ENCODE measurements at places on chromosomes 12 and 14.

GRCh38 chr14:57380935-57381334, 9.5 kb upstream of the NAA30 start:
- DNase-seq: no peak

DNA sequence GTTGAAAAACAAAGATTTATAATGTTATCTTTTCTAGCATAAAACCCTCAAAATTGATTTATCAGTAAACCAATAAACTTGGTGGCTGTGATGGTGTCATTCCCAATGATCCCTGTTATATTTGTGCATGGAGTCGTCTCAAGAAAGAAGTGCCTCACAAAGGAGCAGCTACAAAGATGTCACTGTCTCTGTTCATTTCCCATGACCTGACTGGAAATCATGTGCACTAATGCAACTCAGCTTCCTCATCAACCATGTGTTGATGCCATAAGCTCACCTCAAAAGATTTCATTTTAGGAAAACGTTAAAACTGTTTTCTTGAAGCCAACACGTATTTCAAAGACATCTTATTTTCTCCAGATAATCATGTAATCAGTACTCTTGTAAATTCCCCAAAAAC, 28.8 kb downstream of the CLEC1A start:
- no peak for DNase-seq

GRCh38 chr14:100526632-100527031, 60.6 kb downstream of the BEGAIN start:
- DNase-seq: no peak

DNA sequence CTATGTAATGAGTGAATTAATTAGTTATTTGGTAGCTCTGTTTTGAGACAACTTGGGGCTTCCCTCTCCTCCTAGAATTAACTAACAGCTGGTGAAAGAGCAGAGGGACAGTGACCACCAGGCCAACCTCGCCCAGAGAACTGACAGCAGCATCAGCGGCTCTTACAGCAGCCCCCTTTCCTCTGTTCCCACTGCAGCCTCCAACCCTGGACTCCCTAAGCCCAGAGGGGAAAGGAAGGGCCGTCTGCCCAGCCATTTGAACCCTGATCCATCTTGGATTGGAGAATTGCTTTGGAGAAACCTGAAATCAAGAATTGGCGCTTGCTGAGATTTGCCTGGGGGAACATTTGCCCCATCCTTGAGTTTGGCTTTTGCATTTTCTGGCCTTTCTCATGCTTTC, 45.5 kb downstream of the B4GALNT3 start:
- DNase-seq: no peak

- no peak for DNase-seq
Measured at GRCh38 chr12:1880876-1881275, 37.6 kb downstream of the CACNA2D4 start.

DNA sequence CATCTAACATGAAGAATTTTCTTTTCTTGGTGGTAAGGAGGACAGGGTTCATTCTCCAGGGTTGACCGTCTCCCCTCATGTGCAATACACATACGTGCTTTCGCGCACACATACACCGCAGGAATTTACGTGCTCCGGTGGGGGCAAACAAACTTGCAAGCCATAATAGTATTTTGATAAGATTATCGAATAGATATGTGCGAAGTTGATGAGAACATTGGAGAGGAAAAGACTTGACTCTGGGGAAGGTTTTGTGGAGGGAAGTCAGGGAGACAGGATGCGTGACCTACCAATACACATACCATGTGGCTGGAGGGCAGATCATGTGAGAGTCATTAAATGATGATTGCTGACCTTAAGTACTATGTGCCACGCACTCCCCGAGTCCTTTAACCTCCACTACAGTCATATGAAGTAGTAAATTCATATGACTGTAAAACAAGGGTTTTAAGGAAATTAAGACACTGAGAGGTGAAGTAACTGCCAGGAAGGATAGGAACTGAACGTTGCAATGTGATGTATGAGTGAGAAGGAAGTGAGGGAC, 921 bp downstream of the RAD51B start:
- DNase-seq: no peak

DNA sequence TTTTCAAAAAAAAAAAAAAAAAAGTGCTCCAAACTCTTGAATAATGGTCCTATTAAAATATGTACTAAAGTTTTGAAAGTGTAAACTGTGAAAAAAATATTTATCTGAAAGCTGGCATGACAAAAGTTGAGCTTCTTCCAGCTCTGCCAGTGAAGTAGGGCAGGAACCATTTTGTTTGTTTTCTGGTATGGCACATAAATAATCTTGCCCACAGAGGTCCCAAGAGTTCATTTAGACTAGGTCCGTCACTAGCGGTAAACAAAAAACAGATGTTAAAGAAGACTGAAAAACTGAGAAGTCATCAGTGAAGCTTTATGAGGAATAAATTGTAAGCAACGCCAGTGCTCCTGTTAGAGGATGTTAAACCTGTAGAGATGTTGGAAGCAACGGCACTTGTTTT, 7.0 kb downstream of the ERP27 start:
- DNase-seq: no peak

GRCh38 chr12:7061138-7061537, 620 bp downstream of the C1S start:
- no peak for DNase-seq

DNA sequence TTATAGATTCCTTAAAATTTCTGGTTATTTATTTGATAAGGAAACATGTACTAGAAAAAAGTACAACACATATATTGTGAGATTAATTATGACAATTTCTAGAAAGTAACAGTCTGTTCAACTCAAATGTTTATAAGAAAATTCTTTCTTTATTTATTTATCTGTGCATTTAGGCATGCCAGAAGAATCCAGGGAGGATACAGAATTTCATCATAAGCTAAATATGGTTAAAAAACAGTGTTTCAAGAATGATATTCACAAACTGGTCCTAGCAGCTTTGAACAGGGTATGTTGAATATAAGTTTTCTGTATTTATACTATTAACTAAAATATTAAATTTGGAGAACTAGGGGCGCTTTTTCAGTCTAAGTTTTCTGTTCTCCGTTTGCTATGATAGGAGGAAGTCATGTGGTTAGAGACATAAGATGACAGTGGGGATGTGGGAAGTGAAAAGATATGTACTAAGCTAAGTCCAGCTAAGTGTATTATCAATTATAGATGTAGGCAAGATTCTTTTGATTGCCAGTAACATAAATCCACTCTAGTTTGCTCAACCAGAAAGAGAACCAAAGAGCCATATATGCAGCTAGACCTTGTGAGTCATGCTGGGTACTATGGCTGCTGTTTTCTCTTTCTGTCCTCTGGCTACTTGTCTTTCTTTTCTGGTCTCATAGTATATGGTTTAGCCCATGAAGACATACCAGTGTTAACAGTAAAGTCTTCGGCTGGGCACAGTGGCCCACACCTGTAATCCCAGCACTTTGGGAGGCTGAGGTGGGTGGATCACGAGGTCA, 39.0 kb downstream of the LRRK2 start:
- DNase-seq: no peak

- DNase-seq: no peak
Measured at GRCh38 chr12:22089486-22089885, 43.5 kb downstream of the CMAS start.

DNA sequence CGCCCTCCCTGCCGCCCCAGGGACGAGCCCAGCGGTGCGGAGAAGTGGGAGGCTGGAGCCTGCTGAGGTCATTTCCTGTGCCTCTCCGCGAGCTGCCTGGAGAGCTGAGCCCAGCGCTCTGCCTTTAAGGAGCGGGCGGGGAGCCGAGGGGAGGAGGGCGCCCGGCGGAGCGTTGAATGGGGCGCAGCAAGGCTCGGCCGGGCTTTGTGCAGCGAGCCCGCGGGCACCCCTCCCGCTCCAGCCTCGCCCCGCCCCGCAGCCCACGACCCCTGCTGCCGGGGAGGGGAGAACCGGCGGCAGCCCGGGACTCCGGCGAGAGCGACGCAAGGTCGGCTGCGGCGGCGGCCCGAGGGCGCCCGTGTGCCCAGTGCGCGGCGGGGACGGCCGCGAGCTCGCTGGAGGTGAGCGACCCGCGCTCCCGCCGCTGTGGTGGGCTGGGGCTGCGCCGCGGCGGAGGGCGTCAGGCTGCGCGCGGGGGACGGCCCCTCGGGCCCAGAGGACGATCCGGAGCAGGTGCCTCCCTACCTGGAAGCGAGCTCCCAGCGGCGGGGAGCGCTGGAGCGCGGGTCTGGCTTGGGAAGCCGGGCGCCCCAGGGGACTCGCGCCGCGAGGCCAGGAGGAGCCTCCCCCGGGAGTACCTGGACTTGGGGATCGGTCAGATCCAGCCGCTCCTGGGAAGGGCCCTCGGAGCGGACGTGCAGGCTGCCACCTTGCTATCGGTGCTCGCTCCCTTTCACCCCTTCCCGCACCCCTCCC, at the start of gene PLEKHH1:
Gene PLEKHH1, plus strand, starts transcription at position 293 of the 756 bp plus-strand sequence. CDS start 8,578 bp downstream, outside the sequence.
- DNase-seq: peak; percentile 38

- no peak for DNase-seq
Measured at GRCh38 chr14:69582212-69582611, 7.5 kb upstream of the CCDC177 start.

GRCh38 chr14:20413744-20414082, 412 bp upstream of the TEP1 start:
- DNase-seq: peak; percentile 6

DNA sequence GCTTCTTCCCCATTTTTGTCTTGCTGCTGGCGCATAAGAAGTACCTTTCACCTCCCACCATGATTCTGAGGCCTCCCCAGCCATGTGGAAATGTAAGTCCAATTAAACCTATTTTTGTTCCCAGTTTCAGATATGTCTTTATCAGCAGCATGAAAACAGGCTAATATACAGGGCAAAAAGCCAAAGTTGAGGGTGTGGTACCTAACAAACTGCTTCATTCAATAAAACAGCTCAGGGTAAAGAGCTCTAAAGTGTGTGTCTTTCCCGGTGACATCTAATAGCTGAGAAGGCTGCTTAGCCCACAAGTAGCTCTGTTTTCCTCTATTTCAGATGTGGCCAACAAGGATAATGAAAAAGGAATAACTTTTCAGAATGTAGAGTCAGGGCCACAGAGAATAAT, 76.7 kb upstream of the SLC8A3 start:
- DNase-seq: no peak

- peak; percentile 51 for DNase-seq
Measured at GRCh38 chr14:104389326-104390220, 190.0 kb upstream of the C14orf180 start.

DNA sequence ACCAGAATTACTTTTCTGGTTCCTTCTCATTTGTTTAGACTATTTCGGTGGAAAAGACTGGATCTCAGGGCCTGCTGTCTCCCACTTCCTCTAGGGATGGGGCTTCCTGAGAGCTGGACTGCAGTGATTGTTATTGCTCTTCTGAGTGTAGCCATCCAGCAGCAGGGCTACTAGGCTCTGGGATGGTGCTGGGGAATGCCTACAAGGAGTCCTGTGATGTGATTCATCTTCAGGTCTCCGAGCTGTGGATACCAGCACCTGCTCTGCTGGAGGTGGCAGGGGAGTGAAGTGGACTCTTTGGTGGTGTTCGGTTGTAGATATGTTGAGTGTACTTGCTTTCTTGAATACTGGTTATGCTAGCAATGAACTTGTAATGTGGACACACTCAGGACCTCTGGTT, 42.7 kb downstream of the AEBP2 start:
- DNase-seq: no peak

GRCh38 chr12:68018315-68018714, 29.1 kb downstream of the IFNG-AS1 start:
- DNase-seq: no peak

DNA sequence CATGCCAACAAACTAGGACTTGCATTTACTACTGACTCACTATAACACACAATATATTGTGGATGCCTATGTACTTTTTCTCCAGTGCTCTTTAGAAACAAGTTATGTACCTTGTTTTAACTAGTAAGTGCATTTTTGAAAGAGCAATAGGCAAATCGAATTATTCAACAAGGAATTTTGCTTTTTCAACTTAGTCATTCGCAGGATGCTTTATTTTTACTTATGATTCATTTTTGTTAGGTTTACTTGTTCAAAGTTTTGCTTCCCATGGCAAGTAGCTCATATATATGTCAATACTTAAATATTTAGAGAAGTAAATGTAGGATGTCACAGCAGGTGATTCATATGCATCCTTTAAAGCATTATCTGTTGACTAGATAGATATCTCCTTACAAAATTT, 149.8 kb downstream of the PELI2 start:
- DNase-seq: no peak

- DNase-seq: no peak
Measured at GRCh38 chr12:85562765-85563164, 273.4 kb downstream of the RASSF9 start.

GRCh38 chr14:35303149-35303935, 11.2 kb downstream of the PSMA6 start:
- DNase-seq: no peak

- DNase-seq: no peak
Measured at GRCh38 chr14:73736842-73737241, 22.7 kb upstream of the PNMA1 start.

- no peak for DNase-seq
Measured at GRCh38 chr12:30622509-30622908, 73.2 kb downstream of the IPO8 start.

DNA sequence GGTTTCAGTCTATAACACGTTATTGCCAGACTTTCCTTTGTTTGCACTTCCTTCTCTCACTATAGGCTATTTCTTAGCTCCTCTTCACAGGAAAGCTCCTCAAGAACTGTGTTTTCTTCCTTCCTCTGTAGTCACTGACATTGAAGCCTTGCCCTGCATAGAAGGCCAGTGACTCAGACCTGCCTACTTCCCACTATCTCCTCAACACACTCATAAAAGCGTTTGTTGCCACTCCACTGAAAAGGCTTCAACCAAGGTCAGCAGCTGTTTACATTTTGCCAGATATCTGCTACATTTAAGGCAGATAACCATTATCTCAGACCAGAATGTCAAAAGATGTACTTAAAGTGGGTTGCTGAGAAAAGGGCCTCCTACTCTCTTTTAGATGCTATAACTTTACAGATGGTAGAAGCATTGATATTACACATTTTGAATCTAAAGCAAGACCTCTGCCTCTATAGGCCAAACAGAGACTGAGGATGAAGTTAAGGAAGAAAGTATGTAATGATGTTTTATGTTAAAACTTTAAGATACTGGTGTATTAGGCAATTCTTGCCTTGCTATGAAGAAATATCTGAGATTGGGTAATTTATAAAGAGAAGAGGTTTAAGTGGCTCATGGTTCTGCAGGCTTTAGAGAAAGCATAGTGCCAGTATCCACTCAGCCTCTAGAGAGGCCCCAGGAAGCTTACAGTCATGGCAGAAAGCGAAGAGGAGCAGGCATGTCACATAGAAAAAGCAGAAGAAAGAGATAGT, 233.3 kb upstream of the FLRT2 start:
- DNase-seq: no peak

Data from activated CD4-positive, alpha-beta T cell treated with anti-CD3 and anti-CD28 coated beads, Interleukin-2, amount 50 U/mL, for 1 hour (primary cell).